Activated CD4-positive, alpha-beta T cell treated with anti-CD3 and anti-CD28 coated beads, Interleukin-2, amount 50 U/mL, for 4 hours (primary cell): ENCODE measurements at places on chromosomes 4 and X.

GRCh38 chrX:31314921-31315320 lies 243.1 kb upstream of the FTHL17 start:
- no peak for DNase-seq

- no peak for DNase-seq
Measured at GRCh38 chr4:7007944-7008343, 35.2 kb upstream of the TADA2B start.

DNA sequence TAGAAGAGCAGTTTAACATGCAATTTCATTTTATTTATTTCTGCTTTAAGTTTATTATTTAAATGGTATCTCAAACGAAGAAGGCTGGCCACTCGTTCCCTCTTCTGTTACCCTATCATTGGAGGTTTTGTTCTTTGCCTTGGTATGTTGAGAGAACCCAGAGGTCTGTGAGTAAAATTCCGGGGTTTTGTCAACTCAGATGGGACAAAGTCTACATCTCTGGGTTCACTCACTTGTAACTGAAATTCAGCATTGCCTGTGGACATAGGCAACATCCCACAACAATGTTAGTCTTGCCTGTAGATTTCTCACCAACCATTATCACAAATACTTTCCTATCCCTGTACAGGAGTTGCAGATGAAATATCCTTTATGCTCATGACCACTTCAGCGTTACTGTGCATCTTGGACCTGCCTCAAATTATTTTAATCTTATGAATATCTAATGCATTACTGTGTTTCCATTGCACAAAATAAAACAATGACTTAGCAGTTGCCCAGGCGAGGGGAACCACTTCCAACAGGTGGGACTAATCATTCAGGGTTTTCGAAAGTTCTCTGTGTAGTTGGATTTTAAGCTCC lies 33.5 kb upstream of the CD99 start:
- no peak for DNase-seq

GRCh38 chr4:16952462-16952871 lies 54.0 kb upstream of the LDB2 start:
- no peak for DNase-seq

DNA sequence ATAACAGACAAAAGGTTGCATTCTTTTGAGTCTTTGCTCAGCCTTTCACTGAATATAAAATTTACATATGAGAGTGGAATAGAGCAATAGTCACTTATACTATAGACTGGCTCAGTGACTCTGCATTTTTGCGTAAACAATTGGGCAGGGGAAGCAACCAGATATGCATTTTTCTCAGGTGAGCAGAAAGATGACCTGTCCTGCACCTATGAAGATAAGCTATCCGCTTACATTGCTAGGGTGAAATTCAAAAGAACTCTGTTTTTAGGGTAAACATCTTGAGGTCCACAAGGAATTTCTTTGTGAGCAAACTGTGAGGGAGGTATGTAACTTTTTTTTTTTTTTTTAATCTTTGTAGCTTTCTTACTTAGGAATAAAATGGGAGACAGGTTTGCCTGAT lies 602.4 kb upstream of the PRKX start:
- DNase-seq, result no peak

- DNase-seq, result no peak
Measured at GRCh38 chr4:2260344-2261109, 1.4 kb downstream of the MXD4 start.

GRCh38 chr4:83230928-83231327 lies 53.7 kb downstream of the COQ2 start:
- no peak for DNase-seq

DNA sequence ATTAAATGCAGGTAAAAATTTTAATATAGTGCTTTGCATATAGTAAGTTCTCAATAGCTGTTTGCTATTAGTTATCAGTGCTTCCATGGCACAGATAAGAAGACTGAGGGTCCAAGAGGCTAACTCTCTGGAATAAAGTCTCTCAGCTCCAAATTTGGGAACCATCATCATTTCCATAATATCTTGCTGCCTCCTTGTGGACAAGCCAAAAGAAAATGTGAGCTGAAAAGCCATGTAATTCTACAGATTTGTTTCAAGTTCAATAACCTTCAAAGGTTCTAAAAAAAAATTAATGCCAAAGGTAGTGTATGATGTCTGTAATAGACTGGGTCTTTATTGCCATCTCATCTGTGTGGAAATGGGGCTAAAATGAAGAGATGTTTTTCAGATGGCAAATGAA lies 136.9 kb upstream of the VCX start:
- DNase-seq, result no peak
